ENCODE measurements at places on chromosomes 3 and 15.

DNA sequence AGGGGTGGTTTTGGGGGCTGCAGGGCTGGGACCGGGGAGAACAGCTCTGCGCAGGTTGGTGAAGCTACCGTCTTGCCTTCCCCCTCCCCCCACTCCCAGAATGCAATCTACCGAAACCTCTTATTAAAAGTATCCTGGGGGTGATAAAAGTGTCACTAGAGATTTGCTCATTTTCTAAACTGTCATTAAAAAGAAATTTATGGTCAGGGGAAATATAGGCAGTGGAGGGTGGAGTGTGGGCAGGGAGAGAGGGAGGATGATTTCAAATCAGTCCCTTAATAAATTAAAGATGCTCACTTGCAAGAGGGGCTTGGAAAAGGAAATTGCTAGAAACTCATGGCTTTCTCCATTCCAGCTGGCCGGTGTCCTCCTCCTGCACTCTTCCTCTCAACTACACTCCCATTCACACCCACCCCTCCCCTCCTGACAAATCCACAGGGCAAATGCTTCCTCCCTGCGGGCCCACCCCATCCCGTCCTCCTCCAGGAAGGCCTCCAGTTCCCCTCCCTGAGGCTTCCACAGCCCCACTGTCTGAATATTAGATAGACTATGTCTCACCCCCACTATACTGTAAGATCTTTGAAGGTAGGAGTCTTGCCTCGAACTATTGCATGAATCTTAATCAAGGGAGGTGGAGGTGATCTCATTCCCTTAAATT, 83.9 kb downstream of the TLE3 start:
- DNase-seq = no peak

- DNase-seq = no peak
These were observed 204.3 kb downstream of the ADAMTS9 start for GRCh38 chr3:64483467-64483866.

DNA sequence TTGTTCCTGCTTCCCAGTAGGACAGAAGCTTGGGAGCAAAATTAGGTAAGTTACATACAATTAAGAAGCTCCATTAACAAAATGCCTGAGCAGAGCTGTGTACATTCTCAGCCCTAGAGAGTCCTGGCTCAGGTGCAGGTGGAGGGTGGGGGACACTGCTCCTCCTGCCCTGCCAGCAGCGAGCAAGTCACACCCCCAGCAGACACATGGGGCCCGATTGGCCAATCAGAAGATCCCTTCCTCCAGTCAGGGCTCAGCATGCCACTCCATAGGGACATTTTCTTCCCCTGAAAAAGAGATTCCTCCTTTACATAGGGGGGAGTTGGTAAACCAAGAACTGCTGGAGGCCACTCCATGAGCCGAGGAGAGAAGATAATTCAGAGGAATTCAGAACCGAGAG, 62.1 kb downstream of the PLXNA1 start:
- DNase-seq = no peak

- DNase-seq = no peak
These were observed 55.0 kb downstream of the FLNB start for GRCh38 chr3:58063022-58063815.

GRCh38 chr3:58359621-58360020, 26.9 kb downstream of the PXK start:
- DNase-seq = no peak

DNA sequence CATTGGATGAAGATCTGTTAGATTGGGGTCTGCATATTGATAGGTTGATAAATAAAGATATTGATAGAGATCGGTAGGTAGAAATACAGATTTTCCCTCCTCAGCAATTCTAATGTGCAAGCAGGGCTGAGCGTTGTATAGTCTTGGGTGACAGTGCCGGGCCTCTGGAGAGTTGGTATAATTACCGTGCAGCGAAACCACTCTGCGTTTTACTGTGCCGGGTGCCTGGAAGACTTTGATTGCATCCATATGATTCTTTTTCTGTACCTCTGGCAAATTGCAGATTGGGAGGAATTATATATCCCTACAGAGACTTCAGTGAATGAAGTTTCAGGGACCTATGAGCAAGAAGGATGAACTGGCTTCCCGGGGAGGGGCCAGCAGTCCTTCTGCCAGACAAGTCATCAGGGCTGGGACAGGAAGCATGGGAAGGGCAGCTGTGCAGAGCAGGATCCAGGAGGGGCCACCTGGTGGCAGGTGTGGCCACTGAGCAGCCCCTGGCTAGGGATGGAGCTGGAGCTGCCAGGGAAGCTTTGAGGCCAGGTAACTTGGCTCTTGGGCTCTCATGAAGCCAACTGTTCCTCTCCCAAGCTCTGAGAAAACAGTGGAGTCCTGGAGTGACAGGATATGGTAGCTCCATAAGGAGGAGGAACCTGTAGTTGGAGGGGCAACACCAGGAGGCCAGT, 132.5 kb downstream of the APBA2 start:
- no peak for DNase-seq

DNA sequence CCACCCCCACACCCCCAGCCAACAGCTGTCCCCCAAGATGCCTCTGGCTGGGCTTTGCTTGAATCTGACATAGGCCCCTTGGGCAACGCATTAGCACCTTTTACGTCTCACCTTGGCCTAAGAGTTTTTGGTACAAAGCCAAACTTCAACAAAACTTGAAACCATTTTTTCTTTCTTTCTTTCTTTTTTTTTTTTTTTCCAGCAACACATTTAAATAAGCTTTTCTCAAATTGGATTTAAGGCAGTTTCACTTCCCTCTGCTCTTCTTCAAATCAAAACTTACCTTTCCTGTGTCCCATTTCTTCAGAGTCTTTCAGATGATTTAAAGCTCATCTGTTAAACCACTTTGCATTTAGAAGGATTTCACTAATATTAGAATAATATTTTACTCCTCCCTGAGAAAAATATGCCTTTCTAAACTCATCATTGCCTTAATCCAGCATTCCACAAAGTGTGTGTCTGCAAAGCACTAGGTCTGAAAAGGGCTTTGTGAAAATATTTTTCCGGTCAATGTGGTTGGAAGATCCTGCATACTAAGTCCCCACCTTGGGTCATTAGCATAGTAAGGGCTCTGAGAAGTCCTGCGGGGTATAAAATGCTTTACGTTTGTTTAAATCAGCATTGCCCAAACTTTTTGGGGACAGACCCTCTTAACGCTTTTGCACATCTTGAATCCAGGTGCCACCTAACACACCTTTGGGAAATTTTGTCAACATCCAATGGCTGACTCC, 217.0 kb downstream of the TLE3 start:
- DNase-seq = no peak

DNA sequence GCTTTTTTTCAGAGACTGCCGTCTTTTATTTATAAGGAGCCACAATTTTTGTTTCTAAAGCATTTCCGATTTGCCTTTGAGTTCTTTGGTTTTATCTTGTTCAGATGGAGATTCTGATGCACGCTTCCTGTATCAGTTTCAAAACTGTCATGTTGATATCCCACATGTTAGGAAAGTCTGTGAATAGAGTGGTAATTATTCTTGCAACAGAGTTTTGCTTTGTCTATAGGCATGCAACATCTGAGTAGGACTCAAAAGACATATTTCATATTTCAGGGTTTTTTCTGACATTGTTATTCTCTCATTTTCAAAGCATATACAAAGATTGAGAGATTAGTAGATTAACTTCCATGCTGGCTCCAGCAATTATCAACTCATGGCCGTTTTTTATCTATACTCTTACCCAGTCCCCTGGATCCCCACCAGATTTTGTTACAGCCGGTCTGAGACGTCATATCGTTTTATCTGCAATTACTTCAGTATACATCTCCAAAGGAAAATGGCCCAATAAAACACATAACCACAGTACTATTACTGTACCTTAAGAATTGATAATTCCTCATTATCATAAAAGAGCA, 22.4 kb downstream of the PAQR5 start:
- DNase-seq = no peak

DNA sequence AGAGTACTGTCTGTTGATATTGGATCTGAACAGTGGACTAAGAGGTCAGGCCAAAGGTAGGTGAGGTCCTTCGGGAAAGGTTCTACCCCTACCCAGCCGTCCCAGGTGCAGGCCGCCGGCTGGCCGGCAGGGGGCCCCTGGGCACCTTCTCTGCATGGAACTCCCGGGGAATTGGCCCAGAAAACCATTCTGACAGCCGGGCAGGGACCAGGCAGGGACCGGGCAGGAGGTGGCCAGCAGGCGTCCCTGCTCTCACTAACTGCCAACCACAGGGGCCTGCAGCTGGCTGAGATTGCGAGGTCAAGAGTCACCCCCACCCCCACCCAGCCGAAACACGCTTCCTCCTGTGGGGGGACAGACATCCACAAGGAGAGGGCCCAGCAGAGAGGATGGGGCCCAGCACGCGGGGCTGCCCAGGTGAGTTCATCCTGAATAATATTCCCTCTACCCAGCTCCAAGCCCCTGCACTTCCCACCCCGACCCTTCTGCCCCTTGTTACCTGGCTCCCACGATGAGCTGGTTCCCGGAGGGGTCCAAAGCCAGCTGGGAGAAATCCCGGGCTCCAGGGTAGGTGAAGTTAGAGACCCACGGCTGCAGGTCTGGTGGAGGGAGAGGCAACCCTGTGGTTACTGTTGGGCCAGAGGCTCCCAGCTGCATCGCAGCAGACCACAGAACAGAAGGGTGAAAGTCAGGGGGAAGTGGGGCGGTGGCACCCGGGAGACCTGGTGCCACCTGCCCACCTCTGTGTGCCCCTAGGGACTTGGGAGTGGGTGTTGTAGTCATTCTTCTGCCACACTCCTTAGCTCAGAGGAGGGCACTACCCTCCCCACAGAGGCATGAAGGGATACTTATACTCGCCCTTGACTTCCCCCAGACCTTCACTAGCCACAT, 84.4 kb downstream of the SEMA5B start:
- DNase-seq = no peak

DNA sequence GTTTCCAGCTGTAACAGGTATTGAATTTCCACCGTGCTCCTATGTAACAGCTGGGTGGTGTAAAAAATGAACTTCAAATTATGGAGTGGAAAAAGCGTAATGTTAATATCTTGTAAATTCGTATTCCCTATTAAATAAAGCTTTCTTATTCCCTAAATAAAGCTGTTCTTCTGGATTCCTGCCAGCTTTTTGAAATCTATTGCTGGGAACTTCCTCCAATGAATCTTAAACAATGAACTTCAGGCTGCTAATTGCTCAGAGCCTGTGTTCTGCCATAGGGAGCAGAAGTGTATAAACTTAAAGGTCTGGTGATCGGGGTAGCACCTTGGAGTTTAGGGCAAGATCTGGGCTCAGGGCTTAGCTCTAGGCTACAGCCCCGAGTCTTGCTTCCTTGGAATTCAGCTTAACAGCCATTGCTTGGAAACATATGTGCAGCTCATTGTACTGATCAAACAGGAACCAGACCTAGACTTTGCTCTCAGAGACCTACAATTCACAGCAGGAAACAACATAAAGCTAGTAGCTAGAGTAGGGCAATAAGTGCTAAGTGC, 1.4 kb downstream of the ARL14 start:
- no peak for DNase-seq

DNA sequence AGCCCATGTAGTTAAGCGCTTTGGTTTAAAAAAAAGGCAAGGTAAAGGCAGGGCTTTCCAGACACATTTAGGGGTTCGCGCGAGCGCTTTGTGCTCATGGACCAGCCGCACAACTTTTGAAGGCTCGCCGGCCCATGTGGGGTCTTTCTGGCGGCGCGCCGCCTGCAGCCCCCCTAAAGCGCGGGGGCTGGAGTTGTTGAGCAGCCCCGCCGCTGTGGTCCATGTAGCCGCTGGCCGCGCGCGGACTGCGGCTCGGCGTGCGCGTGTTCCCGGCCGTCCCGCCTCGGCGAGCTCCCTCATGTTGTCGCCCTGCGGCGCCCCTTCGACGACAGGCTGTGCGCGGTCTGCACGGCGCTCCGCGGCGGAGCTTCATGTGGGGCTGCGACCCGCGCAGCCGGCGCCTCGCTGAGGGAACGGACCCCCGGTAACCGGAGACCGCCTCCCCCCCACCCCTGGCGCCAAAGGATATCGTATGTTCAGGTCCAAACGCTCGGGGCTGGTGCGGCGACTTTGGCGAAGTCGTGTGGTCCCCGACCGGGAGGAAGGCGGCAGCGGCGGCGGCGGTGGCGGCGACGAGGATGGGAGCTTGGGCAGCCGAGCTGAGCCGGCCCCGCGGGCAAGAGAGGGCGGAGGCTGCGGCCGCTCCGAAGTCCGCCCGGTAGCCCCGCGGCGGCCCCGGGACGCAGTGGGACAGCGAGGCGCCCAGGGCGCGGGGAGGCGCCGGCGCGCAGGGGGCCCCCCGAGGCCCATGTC, 927 bp downstream of the SMAD6 start:
- no peak for DNase-seq
